ENCODE measurements at places on chromosomes 4 and X.

- no peak for DNase-seq
Measured at GRCh38 chr4:135963009-135963408, 1569.3 kb downstream of the PCDH18 start.

DNA sequence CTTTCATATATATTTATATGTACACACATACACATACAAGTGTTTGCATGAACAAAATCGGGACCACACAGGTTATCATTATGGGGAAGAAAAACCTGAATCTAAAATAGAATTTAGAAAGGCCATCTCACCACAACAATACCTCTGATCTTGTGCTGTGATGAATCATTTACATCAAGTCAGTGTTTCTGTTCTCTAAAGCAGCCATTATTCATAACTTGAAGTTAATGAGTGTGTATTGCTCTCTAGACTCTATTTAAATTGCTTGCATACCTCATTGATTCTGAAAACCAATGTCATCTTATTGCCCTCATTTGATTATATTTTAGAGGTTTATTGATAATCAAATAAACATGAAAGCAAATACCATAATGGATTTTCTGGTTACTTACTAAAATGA, 71.6 kb downstream of the FAM114A1 start:
- DNase-seq: no peak

DNA sequence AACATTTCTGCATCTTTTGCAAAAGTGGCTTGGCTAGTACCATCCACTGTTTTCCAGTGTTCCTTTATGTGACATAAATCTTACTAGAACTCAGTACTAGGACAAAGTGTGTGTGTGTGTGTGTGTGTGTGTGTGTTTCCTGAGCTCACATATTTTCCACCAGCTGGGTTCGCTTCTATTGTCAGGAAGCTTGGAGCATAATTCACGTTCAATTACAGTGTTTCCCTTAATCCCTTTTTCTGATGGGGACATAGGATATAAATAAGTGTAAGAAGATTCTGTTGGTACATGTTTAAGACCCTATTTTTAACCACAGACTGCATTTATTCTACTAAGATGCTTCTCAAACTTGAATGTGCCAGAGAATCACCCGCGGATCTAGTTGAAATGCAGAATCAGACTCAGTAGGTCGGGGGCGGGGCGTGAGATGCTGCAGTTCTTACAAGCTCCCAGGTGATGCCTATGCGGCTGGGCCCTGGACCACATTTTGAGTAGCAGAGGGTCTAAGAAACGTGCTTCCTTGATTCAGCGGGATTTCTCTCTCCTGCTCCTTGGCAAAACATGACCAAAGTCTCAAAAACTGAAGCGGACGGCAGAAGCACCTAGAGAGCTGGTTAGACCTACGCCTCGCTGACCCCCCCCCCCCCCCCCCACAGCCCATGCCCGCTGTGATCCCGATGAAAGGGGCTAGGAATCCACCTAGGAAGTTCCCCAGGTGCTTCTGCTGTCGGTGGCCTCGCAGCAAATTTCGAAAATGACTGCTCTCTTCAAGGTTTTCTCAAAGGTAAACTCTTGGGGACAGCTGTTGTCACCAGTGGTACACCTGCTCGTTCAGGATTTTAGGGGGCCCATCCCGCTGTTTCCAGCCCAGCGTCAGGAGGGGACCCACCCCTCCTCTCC, 797 bp downstream of the CD99L2 start:
- peak; percentile 72 for DNase-seq

DNA sequence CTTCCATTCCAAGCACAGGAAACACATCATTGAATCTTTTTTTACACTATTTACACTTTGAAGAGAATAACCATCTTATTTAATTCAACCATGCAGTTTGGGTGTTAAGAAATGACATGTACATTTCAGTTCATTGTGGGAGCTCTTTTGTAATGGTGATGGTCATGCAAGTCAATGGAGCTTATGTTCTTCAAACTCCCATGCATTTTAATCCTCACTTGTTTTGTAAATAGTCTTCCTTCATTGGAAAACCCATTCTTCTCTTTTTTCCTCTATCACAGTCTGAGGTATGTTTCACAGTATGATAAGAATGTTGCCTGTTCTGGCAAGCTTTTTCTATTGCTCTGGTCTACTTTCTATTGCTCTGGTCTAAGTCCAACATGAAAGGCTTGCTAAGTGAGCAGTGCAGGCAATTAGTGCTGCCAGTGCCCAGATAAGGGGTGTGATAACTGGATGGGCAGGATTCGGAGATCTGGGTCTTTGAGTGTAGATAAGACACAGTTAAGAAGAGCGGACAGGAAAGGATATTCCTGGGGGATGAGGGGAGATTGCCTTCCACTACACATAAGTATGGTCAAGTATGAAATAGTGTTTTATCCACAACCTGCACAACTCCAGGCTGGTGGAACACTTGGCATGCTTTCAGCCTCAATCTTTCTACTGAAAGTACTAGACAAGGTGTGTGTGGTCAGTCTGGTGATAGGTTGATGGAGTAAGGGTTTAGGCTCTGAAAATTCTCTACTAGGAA, 17.1 kb downstream of the AFP start:
- no peak for DNase-seq

DNA sequence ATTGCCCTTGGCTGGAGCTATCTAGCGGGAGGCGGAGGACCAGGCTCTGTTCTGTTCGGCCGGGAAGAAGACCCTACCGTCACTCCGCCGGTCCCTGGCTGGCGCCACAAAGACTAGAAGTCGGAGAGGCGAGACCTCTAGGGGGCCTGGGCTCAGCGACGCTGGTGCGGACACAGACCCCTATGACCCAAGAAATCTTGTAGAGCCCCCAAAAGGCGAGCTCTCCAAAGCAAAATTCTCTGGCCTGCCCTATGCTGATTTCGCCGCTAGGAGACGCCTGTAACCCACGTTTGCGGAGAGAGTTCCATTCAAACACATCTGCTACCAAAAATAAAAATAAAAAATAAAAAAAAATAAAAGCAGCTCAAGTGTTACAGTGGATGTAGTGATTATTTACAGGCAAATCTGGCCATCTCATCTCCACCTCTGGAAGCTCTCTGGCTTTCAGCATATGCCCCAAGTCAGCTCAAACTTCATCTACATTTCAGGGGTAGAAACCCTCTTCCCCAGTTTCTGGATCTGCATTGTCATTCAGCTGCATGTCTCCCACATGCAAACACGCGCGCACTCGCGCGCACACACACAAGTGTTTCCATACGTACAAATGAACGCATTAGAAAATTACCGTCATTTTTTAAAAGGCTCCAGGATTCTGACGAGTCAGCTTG, 2.4 kb upstream of the PCDH10 start:
- no peak for DNase-seq

DNA sequence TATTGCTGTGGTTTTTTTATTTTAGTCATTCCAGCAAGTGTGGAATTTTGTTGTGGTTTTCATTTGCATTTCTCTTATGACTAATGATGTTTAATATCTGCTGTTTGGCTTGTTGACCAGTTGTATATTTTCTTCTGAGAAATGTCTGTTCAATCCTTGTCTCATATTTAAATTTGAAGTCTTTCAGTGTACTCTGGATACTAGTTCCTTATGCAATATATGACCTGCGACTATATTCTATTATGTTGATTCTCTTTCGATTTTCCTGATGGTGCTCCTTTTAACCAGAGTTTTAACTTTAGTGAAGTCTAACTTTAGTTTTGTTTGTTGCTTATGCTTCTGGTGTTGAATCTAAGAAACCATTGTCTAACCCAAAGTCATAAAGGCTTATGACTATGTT, 1528.0 kb downstream of the TECRL start:
- no peak for DNase-seq

GRCh38 chr4:18480928-18481327, 459.4 kb upstream of the LCORL start:
- DNase-seq: no peak
